ENCODE measurements at places on chromosomes 5 and 9. TPM values are rescaled to one million over a fixed set of nuclear protein-coding genes. Genes with fewer than 3 reads are reported as not detected.

DNA sequence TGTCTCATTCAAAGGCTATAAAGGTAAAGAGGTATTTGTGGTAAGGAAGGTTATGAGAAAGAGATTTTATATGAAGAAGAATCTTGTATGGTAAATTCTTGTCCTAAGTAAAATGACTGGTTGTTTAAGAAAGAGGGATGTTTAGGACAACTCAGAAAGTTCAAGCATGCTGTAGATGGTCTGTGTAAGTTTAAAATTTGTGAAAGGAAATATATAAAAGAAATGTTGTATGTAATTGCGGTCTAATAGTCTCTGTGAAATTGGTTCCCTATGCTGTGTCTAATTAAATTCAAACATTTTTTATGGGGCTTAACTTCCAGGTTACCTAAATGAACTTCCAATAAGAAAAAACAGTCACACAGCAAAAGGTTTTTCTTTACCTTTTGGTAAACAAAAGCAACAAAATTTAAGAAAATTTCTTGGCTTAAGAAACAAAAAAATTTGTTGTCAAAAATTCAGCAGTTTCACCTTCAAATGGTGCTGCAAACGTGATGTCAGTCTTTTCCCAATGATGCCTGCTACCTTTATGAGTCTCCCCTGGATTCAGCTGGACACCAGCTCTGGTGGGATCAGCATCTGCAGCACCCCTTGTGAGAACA, 83.0 kb upstream of the FCN1 start:
- DNase-seq, result no peak

GRCh38 chr5:129509363-129509975, 49.4 kb downstream of the ADAMTS19 start:
- no peak for DNase-seq

DNA sequence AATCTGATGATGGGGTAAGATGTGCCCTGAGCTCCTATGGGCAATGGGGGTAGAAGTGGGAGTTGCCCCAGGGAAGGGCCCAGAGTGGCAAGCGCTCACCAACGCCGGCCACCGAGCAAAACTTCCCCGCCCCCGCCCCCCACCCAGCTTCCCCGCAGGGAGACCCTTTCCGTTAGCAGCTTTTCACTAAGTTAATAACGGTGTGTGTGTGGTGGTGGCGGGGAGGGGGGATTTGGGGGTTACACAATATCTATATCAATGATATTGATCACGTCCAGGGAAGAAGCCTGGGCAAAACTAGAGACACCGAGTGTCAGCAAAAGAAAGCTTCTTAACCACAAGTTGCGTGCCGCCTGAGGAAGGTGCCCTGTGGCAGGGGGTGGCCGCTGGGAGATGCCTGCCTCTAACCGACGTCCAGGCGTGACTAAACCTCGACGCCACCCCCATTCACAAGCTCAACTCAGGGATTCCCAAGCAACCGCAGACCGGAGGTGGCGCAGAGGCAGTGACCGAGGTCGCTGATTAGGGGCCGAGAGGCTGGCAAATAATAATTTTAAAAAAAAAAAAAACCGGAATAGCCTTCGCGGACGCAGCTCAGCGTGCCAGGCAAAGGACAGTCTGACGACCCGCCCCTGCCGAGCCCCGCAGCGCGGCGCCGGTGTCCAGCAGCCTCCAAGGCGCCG, 222.6 kb downstream of the MEF2C start:
- no peak for DNase-seq

- no peak for DNase-seq
Measured at GRCh38 chr9:92484563-92484962, 2.3 kb upstream of the ASPN start.

- no peak for DNase-seq
Measured at GRCh38 chr5:171486613-171487012, 67.2 kb downstream of the FGF18 start.

Gene IFNB1
- total RNA-seq, result not detected

Gene OTP
- total RNA-seq, result not detected

Measured in skin of body (tissue), 3 donors.